KBM-7 (cell line): ENCODE measurements at places on chromosomes 3 and 15.
A peak's percentile ranks its signal among the peaks of the same experiment; 100 is the strongest.

DNA sequence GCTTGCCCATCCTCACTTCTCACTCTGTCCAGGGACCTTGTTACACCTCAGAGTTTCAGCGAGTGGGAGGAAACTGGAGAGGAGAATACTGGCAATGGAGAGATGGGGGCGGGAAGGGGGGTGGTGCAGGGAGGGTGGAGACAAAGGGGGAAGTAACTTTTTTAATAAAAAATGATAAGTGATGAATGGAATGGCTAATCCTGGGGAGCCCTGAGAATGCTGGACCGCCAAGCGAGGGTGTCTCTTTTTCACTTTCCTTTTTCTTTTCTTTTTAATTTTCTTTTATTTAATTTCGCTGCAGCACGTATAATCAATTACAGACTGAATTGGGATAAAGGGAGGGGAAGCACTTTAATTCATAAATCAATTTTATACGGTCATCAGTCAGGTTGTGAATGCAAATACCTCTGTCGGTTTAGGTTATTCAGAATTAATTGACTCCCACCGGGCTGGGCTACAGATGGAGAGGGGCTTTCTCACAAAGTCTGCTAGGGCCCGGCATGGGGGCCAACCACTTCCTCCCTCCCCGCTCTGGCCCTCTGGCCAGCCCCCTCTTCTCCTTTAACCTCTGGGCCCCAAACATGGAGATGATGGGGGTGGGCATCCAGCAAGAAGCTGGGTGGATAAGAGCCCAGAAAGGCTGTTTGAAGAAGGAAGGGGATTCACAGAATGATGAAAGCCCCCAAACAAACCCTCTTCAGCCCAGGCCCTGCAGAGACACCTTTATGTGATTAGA lies 106.8 kb upstream of the BOC start:
- DNase-seq: no peak

DNA sequence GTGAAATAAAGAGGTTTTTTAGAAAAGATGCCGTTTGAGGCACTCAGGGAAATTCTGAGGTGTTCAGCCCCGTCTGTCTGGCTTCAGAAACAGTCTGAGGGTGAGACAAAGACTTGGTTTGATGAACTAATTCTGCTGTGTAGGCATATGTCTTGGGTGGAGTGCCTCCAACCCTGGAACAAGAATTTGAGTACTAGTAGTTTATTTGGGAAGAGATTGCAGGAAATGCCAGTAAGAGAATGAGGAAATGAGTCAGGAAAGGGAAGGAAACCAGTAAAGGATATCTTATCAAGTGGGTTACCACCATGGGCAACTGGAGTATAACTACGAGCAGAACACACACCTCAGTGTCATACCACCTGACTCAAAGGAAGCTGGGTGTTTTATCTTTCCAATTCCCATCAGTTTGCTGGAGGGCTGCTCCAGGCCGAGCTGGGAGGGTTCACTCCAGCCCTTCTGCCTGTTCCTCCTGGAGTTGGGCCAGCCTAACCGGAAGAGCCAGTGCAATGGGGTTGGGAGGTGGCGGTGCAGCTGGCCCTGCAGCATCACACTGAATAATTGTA lies 75.3 kb downstream of the TGFBR2 start:
- no peak for DNase-seq

- DNase-seq: no peak
Observed at GRCh38 chr3:156918746-156919145, 92.6 kb downstream of the LEKR1 start.

DNA sequence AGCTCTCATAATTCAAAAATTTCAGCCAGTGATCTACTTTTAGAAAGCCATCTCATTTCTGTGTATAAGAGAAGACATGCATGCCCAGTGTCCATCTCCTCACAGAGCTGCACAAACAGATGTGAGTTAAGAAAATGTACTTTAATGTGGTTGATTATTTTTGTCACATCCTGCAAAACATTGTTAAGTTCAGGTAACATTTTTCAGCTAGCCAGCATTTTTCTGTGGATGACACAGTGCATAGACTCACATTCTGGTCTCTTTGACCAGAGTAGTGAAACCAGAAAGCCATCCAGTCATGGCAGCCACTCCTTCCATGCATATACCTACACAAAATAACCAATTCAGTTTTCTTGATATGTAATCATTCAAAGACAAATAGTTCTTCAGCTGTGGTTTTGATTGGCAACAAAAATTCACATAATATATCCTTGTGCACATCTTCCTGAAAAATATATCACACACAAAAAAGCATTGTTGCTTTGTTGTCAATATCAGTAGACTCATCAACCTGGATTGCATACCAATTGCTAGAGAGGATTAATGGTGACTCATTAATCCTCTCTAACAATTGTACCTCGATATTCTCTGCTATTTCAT lies 2.1 kb upstream of the PLSCR1 start:
- no peak for DNase-seq

GRCh38 chr3:195522254-195523023 lies 20.7 kb downstream of the PPP1R2 start:
- peak; percentile 47 for DNase-seq

GRCh38 chr3:62188681-62189375 lies 184.5 kb downstream of the FEZF2 start:
- peak; percentile 82 for DNase-seq

GRCh38 chr3:52302426-52303145 lies 13.5 kb upstream of the DNAH1 start:
- DNase-seq: no peak

DNA sequence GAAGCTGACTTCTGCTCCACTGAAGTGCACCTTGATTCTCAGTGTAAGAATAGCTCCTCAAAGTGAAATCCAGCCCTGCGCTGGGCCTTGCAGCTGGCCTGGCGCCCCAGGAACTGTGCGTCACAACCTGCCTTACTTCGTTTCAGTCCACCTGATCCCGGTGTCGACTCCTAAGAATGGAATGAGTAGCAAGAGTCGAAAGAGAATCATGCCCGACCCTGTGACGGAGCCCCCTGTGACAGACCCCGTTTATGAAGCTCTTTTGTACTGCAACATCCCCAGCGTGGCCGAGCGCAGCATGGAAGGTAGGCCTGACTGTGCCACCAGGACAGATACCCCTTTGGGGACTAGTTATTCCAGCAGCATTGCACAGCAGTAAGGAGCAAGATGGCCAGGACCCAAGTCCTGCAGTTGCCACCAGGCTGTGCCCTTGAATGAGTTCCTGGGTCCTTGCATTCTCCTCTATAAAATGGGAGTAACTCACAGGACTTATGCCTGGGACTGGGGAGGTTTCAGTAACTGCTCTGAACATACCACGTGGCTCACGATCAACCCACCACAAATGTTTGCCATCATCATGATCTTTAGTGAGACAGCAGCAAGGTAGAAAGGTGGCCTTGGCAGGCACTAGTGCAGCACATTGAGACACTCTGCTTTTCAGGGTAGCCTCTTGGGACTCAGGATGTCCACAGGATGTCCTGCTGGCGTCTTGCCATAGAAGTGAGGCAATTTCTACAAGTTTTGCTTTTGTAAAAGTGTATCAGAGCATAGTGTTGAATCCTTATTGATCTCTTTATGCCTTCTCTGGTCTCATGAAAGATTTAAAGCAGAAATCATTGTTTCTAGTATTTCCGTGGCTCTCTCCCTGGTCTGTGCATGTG lies 46.8 kb downstream of the PXYLP1 start:
- no peak for DNase-seq

DNA sequence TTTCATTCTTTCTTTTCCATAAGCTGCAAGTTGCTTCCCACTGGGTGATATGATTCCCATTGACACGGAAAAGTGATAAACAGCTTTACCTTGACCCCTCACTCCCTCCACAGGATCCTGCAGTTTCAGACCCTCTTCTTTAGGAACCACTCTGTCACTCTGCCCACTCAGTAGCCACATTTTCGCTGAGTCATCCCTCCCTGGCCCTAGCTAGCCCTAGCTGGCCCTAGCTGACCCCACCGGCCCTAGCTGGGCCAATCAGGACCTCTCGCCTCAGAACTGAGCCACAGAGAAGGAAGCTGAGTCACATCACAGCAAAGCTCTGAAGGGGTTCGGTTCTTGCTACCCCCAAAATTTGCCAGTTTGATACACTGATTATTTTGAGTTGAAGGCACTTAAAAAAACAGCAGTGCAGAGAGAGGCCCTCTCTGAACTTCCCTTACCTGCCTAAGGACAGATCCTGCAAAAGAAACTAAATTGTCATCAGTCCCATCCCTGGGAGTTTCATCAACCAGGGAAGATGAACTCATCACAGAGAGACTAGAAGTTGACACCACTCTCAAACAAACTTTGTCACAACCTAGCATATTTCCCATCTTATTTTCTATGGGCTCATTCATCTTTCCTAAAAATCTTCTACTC lies 233.5 kb upstream of the PROK2 start:
- no peak for DNase-seq
